ENCODE measurements at places on chromosomes 4 and X.

DNA sequence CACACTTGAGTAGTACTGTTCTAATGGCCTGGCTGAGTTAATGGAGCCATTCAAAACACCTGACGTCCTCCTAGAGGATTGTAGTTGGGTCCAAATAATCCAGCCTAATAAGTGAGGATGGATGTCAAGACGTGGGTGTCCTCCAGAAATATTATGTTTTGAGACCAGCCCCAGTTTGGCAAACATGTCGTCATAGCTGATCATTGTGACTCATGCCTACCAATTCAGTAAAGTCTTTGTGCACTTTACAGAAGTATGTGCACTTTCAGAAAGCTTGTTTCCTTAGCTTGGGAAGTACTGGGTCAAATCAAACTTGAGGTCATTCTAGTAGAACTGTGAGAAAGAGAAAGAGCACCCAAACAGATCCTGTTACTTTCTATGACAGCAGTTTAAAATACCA is 37.6 kb upstream of the GLRA2 start:
- DNase-seq, result no peak

- DNase-seq, result no peak
Observed at GRCh38 chr4:35559559-35560365, 684.6 kb downstream of the ARAP2 start.

- DNase-seq, result no peak
Observed at GRCh38 chr4:185859111-185859510, 47.1 kb upstream of the SORBS2 start.

GRCh38 chrX:101462892-101463291 is 22.4 kb upstream of the ARMCX4 start:
- no peak for DNase-seq

GRCh38 chr4:36164900-36165630 is 79.2 kb downstream of the ARAP2 start:
- no peak for DNase-seq

GRCh38 chr4:188218392-188218791 is 79.2 kb downstream of the TRIML1 start:
- no peak for DNase-seq

DNA sequence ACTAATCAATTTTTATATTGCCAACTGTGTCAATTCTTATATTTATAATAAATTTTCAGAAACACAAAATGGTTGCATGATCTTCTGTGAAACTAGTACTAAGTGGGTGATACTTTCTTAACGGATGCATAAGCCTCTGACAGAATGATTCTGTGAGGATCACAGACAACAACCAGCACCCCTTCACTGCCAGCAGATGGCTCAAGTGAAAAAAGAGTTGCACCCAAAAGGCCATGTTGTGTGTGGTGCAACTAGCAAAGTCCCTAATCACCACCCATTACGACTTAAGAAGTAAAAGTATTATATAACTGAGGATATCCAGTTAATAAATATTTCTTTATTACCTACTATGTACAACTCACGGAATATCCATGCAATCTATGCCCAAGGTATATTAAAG is 334.0 kb downstream of the PCDH19 start:
- no peak for DNase-seq

DNA sequence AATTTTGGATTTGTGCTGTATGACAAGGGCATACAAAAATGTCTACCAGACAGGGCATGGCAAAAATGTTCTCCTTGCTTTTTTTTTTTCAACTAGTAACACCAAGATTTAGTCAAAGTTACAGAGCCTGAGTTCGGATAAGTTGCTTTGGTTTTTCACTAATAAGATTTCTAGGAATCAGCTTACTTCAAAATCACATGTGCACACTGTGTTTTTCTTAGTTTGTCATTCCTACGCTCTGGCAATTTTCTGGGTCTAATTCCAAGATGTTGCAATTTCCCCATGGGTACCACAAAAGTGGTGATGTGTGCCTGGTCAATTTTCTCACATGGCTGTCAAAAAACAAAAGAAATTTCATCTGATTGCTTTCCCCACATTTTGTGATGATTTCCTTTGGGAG is 6.3 kb downstream of the C1QTNF7 start:
- DNase-seq, result no peak

DNA sequence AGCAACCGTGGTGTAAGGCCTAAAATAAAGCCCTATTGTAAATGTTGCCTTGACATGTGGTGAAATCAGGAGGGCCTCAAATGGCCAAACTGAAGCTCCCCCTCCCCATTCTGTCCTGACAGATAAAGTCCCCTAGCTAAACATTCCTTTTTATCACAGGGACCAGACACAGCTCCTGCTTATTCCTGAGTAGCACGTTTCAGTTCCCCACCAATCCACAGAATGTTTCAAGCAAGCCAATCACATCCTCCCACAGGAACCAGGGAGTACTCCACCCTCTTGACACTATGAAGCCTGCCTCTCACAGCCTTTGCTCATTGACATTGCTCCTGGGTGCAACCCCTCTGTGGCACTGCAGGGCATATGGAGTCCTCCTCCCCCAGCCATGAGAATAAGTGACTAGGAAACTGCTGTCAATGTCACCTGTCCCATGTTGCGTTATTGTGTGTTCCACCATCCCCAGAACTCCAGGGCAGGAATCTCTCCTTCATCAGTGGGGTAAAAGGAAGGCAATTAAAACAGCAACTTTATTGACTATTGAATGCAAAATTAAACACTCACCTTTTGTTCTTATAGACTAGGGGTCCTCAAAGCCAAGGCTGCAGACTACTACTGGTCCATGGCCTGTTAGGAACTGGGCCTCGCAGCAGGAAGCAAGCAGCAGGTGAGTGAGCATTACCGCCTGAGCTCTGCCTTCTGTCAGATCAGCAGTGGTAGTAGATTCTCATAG is 128.1 kb downstream of the COL25A1 start:
- DNase-seq, result no peak

- DNase-seq, result no peak
Observed at GRCh38 chrX:133854290-133854689, 131.1 kb downstream of the GPC3 start.

DNA sequence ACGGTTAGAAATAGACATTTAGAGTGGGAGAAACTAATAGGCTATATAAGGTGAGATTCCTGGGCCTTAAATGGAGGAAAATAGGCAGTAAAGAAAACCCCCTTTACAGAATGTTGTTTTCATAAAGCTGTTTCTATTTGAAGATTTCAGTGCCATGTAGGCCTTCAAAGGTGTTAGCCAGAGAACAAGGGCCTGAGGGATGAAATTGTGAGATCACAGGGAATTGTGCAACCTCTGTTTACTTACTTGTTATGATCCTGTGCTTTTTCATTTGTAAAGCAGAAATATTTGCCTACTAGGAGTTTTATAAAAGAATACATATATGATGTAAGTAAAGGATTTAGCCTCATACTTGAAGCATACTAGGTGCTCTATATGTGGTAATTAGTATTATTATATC is 272.9 kb upstream of the ARX start:
- DNase-seq, result no peak

- no peak for DNase-seq
Observed at GRCh38 chr4:85732124-85732523, 257.2 kb downstream of the ARHGAP24 start.

DNA sequence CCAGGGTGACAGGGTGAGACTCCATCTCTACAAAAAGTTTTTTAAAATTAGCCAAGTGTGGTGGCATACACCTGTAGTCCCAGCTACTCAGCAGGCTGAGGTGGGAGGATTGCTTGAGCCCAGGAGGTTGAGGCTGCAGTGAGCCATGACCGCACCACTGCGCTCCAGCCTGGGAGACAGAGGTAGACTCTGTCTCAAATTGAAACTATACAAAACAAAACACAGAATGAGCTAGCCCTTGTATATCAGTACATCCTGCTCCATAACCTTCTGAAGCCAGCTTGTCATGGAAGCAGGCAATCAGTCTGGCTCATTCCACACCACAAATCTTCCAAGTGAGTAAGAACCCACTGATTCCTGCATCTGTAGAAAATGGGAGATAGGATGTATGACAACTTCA is 49.0 kb downstream of the CD99L2 start:
- DNase-seq, result no peak

DNA sequence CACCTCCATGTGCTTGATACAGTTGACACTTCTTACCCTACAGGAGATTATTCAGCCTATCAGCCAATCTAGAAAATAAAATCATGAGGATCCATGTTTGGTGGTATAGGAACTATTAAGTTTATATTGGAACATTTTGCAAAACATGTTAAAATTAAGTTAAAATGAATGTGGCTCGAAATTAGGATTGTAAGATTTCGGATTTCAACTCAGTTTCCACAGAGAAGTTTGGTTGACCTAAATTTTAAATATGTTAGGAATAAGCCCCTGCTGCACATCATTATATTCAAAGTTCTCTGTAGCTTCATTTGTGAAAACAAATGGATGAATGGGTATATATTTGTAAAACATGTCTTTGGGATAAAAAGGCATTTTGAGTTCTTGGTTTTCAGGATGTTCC is at the start of gene RAB40A:
Gene RAB40A, minus strand, starts transcription at position 101 of the 400 bp plus-strand sequence. CDS start 18,733 bp downstream, outside the sequence.
- no peak for DNase-seq

GRCh38 chr4:83307920-83308319 is 23.3 kb upstream of the COQ2 start:
- DNase-seq, result no peak

DNA sequence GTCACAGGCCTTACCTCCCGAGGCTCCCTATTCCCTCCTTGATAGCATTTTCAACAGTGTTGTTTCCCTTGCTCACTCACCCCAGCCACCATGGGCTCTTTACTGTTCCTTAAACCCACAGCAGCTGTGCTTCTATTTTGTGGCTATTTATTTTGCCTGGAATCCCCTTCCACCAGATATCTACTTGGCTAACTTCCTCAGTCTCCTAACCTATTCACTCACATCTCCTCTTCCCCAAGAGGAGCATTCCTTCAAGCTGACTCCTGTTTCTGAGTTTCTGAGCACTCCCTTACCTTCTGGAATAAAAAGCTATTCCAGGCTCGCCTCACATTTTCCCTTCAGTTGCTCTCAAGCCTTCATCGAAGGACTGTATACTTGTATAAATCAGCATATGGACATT is 50.5 kb downstream of the CXCL1 start:
- DNase-seq, result no peak

DNA sequence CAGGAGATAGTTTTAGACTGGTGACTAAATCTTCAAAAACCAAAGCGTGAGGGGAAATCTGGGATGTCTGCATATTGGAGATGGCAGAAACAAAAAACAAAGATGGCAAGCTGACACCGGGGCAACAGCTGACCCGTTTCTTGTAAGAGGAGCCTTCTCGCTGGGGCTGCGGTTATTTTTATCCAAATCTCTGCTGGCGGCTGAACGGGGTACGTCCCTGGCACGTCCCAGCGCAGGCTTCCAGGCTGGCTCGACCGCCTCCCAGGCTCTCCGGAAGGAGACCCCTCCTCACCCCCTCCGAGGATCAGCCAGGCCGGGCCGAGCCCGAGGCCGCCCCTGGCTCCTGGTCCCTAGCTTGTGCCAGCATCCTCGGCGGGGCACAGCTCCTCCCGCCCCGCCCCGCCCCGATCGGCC is 403 bp downstream of the SGCB start:
- no peak for DNase-seq

DNA sequence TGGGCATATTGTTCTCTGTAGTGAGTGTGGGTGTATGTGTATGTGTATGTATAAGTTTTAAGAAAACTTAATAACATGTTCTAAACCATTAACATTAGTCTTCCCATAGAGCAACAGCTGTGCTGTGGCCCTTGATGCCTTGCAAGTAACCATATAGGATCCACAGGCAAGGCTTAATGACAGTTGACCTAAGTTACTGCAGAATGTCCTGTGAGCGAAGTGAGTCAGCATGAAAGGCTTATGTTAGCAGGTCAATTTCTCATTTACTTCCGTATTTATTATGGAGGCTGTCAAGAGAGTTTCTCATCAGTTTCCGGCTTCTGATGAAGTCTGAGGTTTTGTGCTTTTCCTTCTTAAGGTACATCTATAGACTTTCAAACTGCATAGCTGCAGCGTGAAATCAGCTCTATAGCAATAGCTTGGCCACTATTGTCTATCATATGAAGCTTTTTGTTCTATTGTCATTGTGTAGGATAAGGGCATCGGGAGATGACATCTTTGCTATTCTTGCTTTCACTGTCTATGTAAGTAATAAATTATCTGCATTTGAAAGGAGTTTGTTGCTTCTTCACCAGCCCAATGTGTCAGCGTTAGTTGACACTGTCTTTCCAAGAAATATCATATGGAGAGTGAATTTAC is 1153.4 kb upstream of the AGA start:
- DNase-seq, result no peak

Measured in HS-5 (cell line).